ENCODE measurements at places on chromosomes 4 and X.

DNA sequence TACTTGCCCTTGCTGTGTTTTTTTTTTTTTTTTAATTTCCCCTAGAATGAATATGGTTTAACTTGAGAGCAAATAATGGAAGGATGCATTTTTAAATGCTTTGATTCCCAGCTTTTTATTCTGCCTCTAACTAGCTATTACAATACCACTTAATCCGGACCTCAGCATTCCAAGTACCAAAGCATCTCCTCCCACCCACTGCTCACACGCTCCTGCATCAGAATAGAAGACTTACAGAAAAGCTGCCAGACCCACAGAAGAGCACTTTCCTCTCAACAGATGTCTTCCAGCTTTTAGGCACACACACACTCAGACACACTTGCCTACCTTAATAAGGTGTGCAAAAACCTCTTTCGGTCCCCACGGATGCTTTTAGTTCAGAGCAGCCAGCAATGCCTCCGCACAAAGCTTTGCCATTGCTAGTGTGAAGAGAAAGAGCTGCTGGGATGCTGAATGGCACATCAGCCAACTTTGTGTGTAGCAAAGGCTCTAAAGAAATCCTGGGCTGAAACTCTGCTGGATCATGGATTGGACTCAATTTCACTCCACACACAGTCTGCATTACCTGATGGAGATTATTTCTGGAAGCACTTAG is 1056.2 kb downstream of the DMD start:
- no peak for DNase-seq

GRCh38 chr4:60945641-60946040 is 254.5 kb upstream of the ADGRL3 start:
- no peak for DNase-seq

DNA sequence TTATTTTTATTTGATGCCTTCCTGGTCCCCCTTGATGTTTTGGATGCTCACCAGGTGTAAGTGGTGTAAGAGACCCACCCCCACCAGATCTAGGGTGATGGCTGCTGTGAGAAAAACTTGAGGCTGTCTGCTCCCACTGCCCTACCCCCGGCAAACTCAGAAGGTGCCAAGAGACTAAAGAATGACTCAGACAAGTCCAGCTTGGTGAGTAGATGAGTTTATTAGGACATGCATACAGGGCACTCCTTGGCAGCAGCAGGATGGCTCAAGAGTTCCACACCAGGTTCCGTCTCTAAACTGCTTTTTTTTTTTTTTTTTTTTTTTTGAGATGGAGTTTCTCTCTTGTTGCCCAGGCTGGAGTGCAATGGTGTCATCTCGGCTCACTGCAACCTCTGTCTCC is 84.0 kb upstream of the HPF1 start:
- no peak for DNase-seq

DNA sequence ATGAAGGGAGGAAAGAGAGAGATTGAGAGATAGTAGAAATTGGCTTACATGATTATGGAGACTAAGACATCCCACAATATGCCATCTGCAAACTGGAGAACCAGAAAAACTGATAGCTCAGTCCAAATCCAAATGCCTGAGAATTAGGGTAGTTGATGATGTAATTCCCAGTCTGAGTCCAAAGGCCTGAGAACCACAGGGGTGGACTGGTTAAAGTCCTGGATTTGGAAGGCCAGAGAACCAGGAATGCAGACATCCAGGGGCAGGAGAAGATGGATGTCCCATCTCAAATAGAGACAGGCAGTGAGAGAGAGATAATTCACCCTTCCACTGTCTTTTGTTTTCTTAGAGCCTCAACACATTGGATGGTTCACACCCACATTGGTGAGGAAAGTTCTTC is 345.7 kb upstream of the SPANXN4 start:
- DNase-seq = no peak

GRCh38 chr4:155638195-155638965 is 28.3 kb upstream of the GUCY1A1 start:
- DNase-seq = no peak

- DNase-seq = no peak
Observed at GRCh38 chr4:110533940-110534339, 58.0 kb downstream of the ENPEP start.

- no peak for DNase-seq
Observed at GRCh38 chr4:81040012-81040659, 9.6 kb downstream of the BMP3 start.

DNA sequence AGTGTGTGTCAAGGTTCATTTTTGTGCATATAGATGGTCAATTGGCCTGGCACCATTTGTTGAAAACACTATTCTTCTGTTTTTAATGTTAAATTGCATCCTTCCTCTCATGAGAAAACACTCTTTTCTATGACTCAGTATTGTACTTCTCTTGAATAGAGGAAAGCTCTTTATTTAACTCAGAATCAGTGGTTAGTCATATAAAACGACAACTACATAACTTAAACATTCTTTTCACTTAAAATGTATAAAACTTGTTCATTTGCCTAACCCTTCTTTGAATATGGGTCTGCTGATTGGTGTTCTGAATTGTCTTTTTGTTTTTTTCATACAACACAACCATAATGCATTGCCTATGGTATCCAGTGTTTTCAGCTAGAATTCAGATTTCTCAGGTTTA is 17.2 kb upstream of the MRPL1 start:
- no peak for DNase-seq

All from WERI-Rb-1 (cell line).